Mesenteric fat pad (tissue), 1 donor: ENCODE measurements at places on chromosomes 1 and 21. TPM values are rescaled to one million over a fixed set of nuclear protein-coding genes. Genes with fewer than 3 reads are reported as not detected.

DNA sequence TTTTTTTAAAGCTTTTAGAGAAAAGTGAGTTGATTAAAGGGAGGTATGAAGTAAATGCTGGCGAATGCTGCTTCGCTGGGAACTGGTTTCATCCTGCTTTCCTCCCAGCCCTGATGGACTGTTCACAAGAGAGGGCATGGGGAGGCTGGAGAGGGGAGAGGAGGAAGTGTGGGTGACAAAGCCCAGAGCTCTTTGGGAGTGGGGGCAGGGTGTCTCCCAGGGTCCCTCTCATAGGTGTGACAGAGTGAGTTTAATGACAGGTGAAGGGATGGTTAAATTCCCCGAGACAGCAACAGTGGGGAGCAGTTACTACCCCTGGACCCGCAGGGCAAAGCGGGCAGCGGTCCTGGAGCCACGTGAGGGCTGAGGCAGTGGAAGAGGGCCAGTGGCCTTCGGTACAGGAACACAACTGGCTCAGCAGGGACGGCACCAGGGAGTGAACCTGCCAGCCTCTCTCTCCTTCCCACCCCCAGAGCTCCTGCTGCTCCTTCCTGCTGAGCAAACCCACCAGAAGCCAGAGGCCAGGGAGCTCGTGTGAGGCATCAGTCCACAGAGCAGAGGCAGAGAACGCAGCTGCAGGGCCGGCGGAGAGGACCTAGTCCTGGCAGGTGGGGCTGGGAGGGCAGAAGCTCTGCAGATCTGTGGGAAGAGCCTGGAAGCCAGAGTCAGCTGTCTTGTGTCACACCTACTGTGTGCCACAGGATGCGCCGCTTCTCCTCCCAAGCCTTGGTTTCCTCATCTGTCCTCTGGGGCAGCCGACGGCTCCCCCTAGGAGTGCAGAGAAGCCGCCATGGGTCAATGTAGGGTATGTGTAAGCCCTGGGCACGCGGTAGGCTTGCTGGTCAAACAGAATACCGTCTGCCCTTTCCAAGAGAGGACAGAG lies 20.9 kb upstream of the LRP8 start:
- peak; percentile 73 for DNase-seq

- no peak for DNase-seq
Measured at GRCh38 chr1:84825161-84825560, 67.8 kb downstream of the LPAR3 start.

DNA sequence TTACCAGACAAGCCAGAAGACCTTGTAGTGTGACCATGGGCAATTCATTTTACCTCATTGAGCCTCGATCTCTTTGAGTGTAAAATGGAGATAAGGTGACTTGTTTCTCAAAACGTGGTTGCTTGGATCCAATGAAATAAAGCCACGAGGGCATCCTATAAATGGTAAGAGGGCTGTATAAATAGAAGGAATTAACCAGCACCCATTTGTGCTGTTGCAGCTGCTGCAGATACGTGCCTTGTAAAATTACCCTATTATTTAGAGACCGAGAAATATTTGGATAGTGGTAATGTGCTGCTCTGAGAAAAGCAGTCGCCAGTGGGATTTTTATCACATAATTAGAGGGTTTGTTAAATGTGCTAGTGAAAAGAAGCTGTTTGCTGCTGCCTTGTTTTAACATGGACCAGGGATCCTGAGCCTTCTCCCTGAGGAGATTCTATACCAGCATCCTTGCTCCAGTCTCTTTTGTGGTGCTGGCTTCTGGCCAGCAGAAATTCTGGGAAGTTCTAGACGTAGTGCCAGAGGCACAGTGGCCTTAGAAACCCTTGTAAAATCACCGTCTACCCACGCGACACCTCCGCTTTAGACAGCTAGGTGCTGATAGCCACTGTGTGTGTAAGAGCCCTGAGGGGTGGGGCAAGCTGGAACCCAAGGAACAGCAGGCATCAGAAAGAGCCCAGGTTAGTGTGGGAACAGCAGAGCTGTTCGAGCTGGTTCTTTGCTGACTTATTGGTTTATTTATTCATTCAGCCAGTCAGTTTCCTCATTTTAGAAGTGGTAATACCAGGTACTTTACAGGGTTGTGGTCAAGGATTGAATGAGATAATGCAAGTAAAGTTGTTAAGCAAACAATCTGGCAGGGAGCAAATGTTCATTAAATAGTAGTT lies 137.5 kb downstream of the NOS1AP start:
- no peak for DNase-seq

GRCh38 chr1:197695961-197696360 lies 79.3 kb downstream of the DENND1B start:
- no peak for DNase-seq

- DNase-seq = no peak
Measured at GRCh38 chr1:193525411-193525810, 339.0 kb upstream of the B3GALT2 start.

DNA sequence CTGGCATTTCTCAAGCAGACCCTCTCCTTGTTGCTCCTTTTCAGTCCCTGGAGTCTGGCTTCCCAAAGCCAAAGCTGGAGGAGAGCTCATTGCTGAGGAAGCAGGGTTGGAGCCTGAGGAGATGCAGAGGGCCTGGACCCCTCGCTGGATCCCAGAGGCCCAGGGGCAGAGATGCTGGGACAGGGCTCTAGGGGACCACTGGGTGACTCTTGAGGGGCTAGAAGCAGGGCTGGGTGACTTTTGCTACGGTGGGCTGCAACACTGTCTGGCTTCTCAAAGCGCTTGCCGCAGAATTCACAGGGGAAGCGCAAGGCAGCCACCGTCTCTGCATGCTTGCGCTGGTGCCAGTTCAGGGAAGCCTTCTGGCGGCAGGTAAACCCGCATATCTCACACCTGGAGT lies 8.8 kb downstream of the ZNF692 start:
- DNase-seq = peak; percentile 67

- DNase-seq = no peak
Measured at GRCh38 chr1:83676106-83676505, 322.8 kb downstream of the TTLL7 start.

DNA sequence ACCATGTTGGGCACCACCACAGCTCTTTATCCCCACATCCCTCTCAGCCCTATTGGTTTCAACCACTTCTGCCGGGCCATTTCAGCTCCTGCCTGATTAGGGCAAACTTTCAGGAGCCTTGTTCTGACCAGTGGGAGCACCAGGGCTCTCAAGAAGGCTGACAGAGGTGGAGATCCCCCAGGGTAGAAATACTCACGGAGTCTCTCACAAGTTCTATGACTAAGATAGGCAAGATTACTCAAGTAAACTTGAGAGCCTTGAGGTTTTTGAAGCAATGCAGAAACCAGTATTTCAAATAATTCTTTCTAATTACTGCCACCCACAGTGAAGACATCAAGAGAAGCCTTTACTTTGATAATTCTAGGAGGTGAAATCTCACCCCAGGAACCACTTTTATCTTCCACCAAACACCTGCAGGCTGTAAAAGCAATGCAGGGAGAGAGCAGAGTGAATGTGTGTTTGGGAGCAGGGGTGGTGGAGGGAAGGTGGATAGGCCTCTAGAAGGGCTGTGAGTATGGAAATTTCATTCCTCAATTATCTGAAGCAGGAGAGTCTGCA lies 6.6 kb upstream of the PTCH2 start:
- peak; percentile 30 for DNase-seq

GABRD gene
- total RNA-seq = not detected

RAB7B gene
- total RNA-seq = 6.0 TPM

CC2D1B gene
- 32.9 TPM for total RNA-seq
